ENCODE measurements at places on chromosomes 13 and 19.

GRCh38 chr13:27360562-27360961, 63.9 kb upstream of the GTF3A start:
- no peak for DNase-seq

GRCh38 chr13:47564041-47564440, 437.0 kb downstream of the SUCLA2 start:
- no peak for DNase-seq

DNA sequence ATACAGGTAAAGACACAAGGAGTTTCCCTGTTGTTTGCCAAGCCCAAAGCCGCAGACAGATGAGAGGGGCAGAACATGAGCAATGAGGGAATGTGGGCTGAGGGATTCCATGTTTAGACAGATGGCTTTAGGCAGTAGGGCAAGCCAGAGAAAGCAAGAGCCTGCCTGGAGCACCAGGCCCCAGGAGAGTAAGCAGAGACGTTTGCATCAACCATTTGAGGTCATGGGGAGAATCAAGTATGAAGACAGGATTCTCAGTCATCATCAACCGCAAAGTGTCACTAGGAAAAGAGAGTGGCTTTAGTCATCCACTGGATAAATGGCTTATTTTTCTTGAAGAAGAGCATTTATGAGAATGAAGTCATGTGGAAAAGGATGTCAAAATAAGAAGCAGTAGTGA, 184.7 kb downstream of the COG6 start:
- DNase-seq: no peak

DNA sequence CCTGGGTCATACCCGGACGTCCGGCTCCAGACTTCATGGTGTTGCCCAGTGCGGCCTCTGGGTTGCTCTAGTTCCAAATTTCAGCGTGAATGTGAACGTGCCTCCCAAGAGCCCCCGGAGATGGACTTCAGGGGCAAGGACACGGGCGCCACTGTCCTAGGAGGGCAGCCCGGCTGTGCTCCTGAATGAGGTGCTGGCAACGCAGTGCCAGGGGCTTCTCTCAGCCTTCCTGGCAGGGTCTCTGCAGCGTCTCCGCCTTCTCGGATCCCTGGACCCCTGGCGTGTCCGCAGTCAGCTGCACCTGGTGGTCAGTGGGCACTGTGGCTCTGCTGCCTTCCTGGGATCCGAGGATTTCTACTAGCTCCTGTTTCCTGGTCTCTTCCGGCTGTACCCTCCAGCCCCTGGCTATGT, 101.7 kb upstream of the MCF2L start:
- no peak for DNase-seq

DNA sequence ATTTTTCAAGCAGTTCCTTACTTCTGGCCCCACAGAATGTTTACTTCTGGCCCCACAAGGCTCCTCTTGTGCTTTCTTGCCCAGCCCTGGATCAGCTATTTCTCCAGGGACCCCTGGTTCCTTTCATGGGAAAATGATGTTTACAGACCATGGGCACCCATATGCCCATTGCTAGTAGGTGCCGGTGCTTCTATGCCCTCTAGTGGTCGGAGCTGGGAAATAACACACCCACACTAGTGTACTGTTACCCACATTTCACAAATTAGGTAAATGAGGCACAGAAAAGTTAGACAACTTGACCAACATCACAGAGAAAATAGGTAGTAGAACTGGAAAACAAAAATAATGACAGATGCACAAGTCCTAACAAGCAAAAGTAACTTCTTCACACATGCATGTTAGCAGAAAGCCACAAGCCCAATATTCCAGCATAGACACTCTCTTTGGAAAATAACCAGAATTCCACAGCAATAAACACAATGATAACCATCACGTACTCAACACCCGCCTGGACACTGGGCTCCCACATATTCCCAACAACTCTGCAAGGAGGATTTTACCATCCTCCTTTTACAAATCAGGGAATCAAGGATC, 1.3 kb upstream of the CEACAM6 start:
- peak; percentile 32 for DNase-seq

DNA sequence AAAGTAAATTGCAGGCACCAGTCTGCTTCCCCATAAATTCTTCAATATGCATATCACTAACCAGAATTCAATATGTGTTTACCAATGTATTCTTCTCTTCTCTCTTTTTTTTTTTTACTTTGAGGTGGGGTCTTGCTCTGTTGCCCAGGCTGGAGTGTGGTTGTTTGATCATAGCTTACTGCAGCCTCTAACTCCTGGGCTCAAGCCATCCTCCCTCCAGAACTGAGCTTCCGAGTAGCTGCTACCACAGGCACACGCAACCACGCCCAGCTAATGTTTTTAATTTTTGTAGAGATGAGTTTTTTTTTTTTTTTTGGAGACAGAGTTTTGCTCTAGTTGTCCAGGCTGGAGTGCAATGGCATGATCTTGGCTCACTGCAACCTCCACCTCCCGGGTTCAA, 16.8 kb downstream of the LTBP4 start:
- no peak for DNase-seq

- DNase-seq: no peak
Observed at GRCh38 chr13:23851106-23851505, 38.1 kb downstream of the MIPEP start.

DNA sequence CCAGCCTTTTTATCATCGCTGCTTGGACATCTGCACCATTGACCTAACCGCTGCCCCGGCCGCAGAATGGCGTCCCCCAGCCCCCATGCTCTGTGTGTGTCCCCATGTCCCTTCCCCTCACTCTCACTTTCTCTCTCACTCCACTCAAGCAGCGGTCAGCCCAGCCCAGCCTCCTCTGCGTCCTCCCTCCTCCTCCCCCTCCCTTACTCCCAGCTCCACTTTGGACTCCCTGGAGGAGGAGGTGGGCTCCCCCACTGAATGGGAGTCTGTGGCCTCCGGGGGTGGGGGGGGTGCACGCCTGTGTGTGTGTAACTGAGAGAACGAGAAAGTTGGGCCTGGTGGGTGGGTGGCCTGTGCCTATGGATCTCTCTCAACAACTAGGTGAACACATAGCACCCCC, 2.2 kb downstream of the MAP2K7 start:
- DNase-seq: no peak

- no peak for DNase-seq
Observed at GRCh38 chr13:109971456-109972090, 185.2 kb upstream of the IRS2 start.

- DNase-seq: no peak
Observed at GRCh38 chr13:36082396-36082795, 48.8 kb downstream of the DCLK1 start.

DNA sequence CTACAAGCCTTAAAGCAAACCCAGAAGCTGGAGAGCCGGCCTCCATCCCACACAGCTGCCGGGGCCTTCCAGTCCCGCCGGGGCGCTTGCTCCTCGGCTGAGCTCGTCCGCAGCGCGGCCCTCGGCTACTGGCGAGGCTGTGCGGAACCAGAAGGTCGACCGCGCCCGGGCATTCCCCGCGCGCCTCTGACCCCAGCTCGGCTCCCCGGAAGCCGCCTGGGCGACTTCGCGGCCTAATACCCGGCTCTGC, 863 bp downstream of the ANKRD10 start:
- DNase-seq: no peak

GRCh38 chr13:51920267-51920666, 58.5 kb downstream of the CCDC70 start:
- DNase-seq: no peak

DNA sequence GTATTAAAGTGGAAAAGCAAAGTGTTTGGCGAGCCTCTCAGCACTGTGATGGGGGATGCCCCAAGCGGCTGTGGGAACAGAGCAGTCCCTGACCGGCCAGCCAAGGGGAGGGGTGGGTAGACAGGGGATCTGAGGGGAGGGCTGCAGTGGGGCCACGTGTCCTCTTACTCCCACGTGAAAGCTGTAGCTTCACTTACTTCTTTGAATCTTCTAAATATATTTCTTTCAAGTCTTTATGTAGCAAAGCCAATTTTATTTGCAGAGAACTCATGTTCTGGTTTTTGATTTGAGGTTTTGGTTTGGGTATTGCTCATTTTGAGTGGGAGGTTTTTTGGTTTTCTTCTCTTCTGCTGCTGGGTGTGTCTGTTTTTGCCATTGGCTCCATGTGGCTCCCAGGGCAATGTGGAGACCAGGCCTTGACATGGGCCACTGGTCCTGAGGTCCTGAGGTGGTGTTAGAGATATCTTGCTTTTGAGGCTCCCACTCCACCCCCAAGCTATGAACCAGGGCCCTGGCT, 17.7 kb upstream of the OVOL3 start:
- no peak for DNase-seq

- DNase-seq: no peak
Observed at GRCh38 chr13:38213314-38213713, 136.3 kb upstream of the UFM1 start.

- DNase-seq: no peak
Observed at GRCh38 chr19:5222178-5222577, 118.4 kb downstream of the PTPRS start.

GRCh38 chr13:73961181-73961580, 173.0 kb downstream of the KLF12 start:
- no peak for DNase-seq

GRCh38 chr19:21519488-21519887, 14.1 kb downstream of the ZNF429 start:
- no peak for DNase-seq

DNA sequence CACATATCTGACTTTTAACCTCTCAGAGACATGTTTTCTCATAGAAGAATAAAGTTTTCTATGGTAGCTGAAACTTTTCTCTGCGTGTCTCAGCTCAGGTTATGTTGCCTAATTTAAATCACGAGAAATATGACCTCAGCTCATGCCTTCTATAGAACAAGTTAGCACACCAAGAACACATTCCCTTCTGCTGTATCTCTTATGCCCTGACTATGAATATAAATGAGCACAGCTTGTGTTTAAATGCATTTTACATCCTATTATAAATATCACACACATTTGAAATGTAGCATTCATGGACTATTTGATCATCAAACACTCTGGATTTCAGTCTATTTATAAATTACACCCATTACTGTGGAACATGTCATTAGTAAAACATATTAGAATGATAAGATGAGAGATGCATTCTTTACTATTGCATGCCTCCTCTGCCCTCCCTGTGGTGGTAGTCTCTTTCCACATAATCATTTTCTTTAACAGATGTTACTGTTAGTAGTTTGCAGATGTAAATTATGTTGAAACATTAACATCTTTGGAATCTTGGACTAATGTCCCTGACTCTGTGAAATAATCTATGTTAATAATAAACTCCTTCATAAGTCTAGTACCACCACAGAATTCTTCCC, 2044.9 kb upstream of the PCDH20 start:
- DNase-seq: no peak

- DNase-seq: no peak
Observed at GRCh38 chr19:47005164-47005641, 14.4 kb upstream of the NPAS1 start.

DNA sequence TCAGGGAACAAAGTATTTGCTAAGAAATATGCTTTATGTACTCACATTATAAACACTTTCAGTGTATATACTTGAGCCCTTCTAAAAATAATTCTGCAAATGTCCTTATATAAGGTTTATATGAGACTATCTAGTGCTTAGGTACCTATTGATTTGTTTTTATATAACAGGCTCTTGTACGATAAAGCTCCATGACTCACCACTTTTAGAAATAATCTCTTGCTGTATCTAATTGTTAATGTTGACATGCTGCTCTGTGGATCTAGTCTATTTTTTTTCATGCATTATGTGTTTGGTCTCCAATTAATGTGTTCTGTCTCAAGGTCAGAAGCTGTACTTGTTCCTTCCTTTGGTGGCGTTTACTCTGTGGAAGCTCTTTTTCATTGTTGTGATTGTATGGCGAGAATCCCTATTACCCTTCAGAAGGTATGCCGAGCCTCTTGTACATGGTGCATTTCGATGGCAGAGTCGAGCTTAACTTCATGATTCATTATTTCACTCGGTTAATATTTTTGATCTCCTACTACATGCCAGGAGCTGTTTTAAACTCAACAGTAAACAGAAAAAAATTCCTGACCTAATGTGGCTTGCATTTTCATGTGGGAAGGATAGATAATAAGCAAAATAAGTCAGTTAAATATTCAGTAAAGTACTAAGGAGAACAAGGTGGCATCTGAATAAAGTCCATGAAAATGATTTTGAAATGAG, 361.6 kb downstream of the COG6 start:
- no peak for DNase-seq

DNA sequence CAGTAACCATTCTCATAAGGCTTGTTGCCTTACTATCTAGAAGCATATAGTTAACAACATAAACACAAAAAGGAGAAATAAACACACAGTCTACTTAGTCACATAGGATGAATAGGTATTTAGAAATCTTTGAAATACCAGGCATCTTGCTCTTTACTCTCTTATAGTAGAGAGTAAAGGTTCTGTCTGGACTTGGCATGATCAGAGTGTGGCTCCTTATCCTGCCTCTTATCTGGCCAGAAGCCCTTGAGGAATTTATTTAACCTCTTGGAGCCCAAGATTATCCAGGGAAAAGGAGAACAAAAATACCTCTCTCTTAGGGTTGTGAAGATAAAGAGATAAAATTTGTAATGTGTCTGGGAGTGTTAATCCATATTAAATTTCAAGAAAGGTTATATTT, 100.2 kb upstream of the MBNL2 start:
- DNase-seq: no peak

DNA sequence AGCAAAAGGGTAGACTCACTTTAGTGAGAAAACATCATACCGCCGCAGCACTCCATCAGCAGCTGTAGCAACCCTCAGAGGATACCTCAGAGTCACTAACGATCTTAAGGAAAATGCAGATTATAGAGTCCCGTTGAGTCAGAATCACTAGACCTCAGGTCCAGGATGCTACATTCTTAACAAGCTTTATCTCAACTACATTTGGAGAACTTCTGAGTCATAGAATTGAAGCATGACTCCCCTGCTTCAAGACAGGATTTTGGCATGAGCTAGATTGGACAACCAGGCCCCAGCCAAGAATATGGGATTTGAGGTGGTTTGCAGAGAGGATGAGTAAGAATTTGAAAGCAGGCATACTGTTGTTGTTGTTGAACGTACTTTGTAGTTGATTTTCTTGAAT, 118.9 kb upstream of the UBL3 start:
- DNase-seq: no peak

- no peak for DNase-seq
Observed at GRCh38 chr19:17611462-17612244, 56.2 kb downstream of the COLGALT1 start.

- DNase-seq: no peak
Observed at GRCh38 chr19:5321851-5322681, 18.5 kb downstream of the PTPRS start.

DNA sequence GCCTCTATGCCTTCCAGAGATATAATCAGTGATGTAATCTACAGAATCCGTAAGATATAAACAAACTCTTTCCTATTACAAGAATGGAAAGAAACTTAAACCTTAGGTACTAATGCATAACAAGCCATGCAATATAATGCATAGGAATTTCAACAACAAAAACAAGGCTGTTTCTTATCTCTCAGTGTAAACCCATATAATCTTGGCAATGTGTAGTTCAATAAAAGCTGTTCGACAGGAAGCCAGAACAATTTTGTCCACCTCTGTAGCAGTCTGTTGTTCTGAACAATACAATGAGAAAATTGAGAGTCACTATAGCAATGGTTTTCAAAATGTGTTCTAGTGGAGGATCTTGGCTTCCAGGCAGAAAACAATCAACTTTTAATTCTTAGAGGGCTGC, 111.5 kb upstream of the FREM2 start:
- DNase-seq: no peak

- no peak for DNase-seq
Observed at GRCh38 chr19:53004242-53004641, 9.5 kb upstream of the ERVV-1 start.

Measured in NCI-H460 (cell line).